Activated T-cell treated with anti-CD3 and anti-CD28 coated beads, Interleukin-2, amount 50 U/mL, for 4 hours (primary cell): ENCODE measurements at places on chromosomes 2 and 18. TPM values are rescaled to one million over a fixed set of nuclear protein-coding genes. Genes with fewer than 3 reads are reported as not detected.

DNA sequence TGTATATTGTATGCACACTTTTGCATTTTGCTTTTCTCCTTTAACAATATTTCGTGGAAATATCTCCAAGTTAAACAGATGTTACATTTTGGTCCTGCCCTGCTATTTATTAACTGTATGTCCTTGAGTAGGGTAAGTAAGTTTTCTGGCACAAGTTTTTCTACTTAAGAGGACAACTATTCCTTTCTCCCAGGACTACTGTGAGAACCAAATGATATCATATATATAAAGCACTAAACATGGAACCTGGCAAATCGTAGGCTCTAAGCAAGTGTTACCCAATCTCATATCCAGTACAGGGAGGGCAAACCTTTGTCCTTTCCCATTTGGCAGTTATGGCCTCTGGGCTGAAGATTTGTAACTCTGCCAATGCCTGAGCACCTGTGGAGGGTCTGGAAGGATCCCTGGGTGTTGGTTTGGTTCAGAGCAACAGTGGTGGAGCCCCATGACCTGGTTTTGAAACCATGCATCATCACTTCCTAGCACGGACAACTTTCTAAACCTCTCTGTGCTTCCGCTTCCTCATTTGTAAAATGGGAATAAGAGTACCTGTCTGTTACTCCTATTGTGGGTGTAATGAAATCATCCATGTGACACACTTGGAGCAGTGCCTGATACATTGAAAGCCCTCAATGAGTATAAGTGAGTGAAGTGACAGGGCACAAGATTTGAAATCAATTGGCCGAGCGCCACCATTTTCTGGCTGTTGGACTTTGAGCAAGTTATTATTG lies 28.3 kb upstream of the ICOS start:
- no peak for DNase-seq

NAT8 gene
- not detected for total RNA-seq

- DNase-seq, result no peak
Measured at GRCh38 chr2:190462181-190462580, 54.0 kb downstream of the MFSD6 start.

CXCR1 gene
- not detected for total RNA-seq

FOXI3 gene
- total RNA-seq, result not detected
